Stimulated activated CD8-positive, alpha-beta memory T cell treated with anti-CD3 and anti-CD28 coated beads, Interleukin-2, amount 100 ng/mL, for 1 hour (primary cell): ENCODE measurements at places on chromosomes 13 and 19.

- DNase-seq, result no peak
Measured at GRCh38 chr13:113401452-113402415, 37.8 kb upstream of the GRTP1 start.

GRCh38 chr19:4456843-4457653, 546 bp downstream of the UBXN6 start:
- peak; percentile 30 for DNase-seq

DNA sequence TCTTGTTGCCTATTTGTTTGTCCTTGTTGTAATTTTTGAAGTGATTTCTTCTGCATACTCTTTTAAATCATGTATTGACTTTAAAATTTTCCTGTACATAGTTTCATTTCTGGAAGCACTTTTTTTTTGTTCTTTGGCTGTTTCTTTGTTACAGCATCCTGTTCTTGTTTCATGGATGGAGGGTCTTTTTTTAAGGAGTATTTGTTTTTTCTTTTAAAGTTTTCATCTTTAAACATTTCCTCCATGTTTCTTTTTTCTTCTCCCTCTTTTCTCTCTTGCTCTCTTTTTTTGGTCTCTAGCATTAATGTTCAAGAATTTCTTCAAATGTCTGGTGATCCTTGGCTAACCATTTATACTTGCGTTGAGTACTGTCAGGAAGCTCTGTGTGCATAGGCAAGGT, 58.8 kb downstream of the URI1 start:
- no peak for DNase-seq

DNA sequence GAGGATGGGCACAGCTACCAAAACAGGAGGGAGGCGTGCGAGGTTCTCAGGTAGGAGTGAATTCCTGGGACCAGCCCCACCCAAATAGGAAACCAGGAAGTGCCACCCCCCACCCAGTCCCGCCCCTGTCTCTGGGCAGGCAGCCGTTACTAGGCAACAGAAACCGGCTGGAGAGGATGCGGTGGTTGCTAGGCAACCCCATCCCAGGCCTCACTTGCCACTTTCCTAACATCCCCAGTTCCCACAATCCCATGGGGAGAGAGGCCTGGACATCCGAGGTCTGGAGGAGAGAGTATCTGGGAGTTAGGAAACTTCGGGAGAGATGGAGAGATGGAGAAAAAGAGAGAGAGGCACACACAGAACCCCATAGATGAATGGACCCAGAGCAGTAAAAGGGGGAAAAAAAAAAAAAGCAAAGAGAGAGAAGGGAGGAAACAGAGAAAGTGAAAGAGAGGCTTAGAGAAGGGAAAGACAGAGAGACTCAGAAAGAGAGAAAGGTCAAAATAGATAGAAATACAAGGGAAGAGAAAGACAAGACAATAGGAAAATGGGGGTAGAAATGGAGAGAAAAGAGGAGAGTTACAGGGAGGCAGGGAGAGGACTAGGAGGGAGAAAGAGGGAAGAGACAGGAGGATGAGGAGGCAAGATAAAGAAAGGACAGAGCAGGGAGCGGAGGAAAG, 3.8 kb downstream of the GRIK5 start:
- DNase-seq, result no peak

DNA sequence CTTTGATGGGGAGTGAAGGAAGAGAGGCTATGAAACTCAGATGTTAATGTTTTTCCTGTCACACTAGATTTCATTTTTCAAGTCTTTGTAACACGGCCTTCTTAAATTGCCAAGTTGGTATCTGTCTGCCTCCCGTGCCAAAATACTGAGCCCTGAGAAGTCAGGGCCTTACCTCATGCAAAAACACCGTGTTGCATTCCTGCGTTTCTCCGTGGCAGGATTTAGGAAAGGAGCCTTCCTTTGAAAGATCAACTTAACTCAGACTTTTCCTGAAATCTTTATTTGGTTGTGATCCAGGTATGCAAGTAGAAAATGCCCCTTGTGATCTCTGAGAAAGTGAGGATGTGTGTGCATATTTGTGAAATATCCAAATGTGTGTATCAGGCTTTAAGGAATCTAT, 1291.0 kb upstream of the SLC10A2 start:
- no peak for DNase-seq

- DNase-seq, result no peak
Measured at GRCh38 chr13:75993823-75994222, 357.7 kb downstream of the LMO7 start.

- no peak for DNase-seq
Measured at GRCh38 chr13:41835871-41836270, 125.0 kb downstream of the VWA8 start.

- DNase-seq, result no peak
Measured at GRCh38 chr19:1826557-1827521, 14.8 kb upstream of the ATP8B3 start.

DNA sequence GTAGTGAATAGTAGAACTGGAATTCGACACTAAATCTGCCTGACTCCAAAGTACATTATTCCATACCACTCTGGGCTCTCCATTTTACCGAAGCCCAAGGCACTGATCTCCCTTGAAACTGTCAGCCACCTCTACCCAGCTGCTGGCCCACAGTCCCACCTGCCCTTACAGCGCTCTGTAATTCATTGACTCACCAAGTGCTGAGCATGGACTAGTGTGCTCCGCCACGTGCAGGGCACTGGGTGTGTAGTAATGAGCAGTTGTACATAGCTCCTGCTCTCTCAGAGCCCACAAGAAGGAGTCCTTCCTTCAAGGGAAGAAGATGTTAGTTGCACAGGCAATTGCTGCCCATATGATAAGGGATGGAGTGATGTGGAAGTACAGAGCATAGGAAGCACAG, 76.6 kb upstream of the SIAH3 start:
- no peak for DNase-seq
